Amygdala (tissue), 56 donors: ENCODE measurements at places on chromosomes 1 and 21.

GRCh38 chr1:240999826-241000225 lies 357.2 kb downstream of the RGS7 start:
- no peak for DNase-seq

DNA sequence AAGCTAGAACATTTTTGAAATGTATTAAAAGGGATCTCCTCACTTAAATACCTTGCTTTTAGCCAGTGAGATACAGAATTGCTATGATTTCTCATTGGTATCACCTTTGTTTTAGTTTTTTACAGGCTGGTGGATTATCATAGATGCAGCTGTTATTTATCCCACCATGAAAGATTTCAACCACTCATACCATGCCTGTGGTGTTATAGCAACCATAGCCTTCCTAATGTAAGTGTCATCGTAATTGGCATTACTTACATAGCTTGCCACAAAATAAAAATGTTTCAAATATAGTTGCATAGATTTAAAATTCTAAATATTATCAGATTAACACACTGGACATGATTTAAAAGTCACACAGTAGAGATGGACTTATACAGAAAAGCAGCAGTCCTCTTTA lies 4.7 kb downstream of the TMEM50A start:
- no peak for DNase-seq

DNA sequence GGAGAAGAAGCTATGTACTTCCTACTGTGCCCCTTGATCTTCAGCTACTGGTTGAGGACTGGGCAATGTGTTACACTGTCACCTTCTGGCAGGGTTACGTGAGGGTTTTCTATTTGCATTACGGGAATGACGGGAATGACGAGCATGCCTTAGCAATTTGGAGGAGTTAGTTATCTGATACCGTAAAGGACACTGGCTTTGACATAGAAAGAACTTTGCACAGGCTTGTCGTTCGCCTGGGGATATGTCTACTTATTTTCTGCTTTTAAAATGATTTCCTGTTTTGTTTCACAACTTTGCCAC lies 19.8 kb upstream of the ACBD6 start:
- no peak for DNase-seq

DNA sequence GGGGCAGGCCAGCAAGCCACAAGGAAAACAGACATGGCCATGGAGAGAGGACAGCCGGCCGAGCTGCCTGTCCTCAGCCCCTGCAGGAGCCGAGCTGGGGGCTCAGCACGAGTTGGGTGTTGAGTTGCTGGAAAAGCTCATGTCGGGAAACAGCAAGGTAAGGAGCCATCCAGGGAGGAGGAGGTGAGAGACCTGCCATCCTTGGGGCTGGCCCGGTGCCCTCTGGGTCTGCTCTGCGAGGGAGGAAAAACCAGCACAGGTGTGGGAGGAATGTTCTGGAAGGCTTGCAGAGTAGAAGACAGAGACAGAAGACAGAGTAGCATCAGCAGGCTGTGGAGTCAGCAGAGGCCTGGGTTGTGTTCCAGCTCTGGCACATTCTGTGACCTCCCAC lies 548.8 kb downstream of the PTPRU start:
- DNase-seq: no peak

GRCh38 chr1:201268604-201269151 lies 14.6 kb upstream of the PKP1 start:
- no peak for DNase-seq

- DNase-seq: no peak
Observed at GRCh38 chr1:86687595-86687994, 16.8 kb upstream of the SH3GLB1 start.

DNA sequence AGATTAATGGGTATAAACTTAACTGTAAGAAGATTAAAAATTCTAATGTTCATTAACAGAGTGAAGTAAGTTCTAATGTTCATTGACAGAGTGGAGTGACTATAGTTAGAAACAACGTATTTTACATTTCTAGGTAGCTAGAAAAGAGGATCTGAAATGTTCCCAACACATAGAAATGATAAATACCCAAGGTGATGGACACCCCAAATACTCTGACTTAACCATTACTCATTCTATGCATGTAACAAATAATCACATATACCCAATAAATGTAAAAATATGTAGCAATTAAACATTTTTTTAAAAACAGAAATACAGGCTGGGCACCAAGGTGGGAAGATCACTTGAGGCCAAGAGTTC lies 62.1 kb downstream of the ABL2 start:
- DNase-seq: no peak

DNA sequence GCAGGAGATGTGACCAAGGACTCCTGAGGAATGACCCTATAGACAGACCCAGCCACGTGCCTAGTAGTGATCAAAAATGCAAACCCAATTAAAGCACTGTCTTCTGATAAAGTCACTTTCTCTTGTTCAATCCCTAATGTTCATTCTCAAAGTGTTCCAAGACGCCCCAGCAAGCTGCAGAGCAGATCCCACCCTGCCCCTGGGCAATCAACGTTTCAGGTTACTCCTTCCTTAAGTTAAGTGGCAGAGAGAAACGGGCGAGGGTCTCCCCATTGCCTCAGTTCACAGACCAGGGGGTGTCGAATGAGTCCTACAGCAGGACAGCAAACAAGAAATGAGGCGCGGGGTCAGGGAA lies 699 bp upstream of the RGS2 start:
- DNase-seq: no peak
